ENCODE measurements at places on chromosomes 2 and 18. TPM values are rescaled to one million over a fixed set of nuclear protein-coding genes. Genes with fewer than 3 reads are reported as not detected.

The LHCGR gene
- total RNA-seq: not detected

The ATP6V1C2 gene
- total RNA-seq: not detected

The EN1 gene
- total RNA-seq: not detected

DNA sequence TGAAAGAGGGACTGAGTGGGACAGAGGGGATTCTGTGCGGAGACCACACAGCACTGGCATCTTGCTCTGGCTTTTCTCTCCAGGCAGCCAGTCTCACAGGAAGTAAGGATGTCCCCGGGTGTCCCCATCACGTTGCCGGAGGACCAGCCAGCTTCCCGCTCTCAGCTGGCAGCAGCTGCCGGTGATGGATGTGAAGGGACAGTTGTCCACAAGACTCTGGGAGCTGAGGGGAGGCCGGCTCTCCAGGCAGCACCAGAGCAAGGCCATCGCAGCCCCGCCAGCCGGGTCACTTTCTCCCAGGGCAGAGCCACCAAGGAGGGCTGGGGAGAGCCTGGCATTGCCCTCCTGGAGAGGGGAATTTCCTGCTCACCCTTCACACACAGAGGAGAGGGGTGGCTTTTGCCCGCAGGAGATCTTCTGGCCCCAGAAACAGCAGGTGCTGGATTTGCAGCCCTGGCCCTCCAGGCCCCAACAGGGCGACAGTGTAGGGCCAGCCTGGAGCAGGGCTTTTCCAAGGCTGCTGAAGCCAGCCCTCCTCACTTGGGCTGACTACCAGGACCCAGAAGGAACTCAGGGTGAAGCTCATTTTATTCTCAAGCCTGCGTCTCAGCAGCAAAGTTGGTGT lies 24.0 kb upstream of the B3GNT7 start:
- no peak for DNase-seq

- no peak for DNase-seq
Observed at GRCh38 chr2:9401646-9402371, 21.5 kb downstream of the ITGB1BP1 start.
